ENCODE measurements at places on chromosomes 12 and 14. TPM values are rescaled to one million over a fixed set of nuclear protein-coding genes. Genes with fewer than 3 reads are reported as not detected.

Gene PRPH
- 1.5 TPM for total RNA-seq

Gene COL2A1
- 3.2 TPM for total RNA-seq

Gene KCNH3
- under 0.01 TPM for total RNA-seq

Gene TGM1
- 1.1 TPM for total RNA-seq

Gene CCDC88C
- total RNA-seq, result under 0.01 TPM

Gene RASSF8
- total RNA-seq, result 55.7 TPM

Gene PTPRB
- total RNA-seq, result 0.32 TPM

Gene IL26
- total RNA-seq, result 4.5 TPM

Gene GMPR2
- 80.2 TPM for total RNA-seq

Gene CCDC60
- not detected for total RNA-seq

Gene NPFF
- total RNA-seq, result not detected

Gene DMAC2L
- 7.1 TPM for total RNA-seq

Gene PPP4R3A
- total RNA-seq, result 63.5 TPM

Gene JPH4
- not detected for total RNA-seq

Gene BATF
- 0.65 TPM for total RNA-seq

Gene NTF3
- 3.5 TPM for total RNA-seq

Gene BIN2
- total RNA-seq, result not detected

Gene SIX1
- 95.4 TPM for total RNA-seq

Gene GYS2
- not detected for total RNA-seq

Gene AKAP3
- 4.0 TPM for total RNA-seq

Gene MMAB
- total RNA-seq, result 32.1 TPM
